ENCODE measurements at places on chromosomes 5 and 9.

- DNase-seq: no peak
These were observed 54.0 kb downstream of the PCA3 start for GRCh38 chr9:76818271-76818670.

DNA sequence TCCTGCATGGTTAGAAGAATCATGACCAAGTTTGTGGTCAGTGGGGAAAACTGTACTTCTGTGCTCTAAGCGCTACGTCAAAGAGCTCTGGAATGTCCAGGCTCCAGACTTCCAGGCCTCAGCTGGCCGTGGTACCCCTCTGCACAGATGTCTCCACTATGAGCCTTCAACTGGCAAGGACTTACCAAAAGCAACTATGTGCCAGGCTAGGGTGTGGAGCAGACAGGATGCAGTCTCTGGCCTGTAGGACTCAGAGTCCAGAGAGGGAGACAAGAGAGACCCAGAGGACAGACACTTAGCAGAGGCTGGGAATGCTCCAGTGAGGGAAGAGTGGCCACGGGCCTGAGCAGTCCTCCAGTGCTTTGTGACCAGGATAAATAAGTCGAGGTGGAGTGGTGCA, 31.0 kb upstream of the TCF7 start:
- no peak for DNase-seq

GRCh38 chr5:171291371-171291770, 17.7 kb upstream of the TLX3 start:
- no peak for DNase-seq

DNA sequence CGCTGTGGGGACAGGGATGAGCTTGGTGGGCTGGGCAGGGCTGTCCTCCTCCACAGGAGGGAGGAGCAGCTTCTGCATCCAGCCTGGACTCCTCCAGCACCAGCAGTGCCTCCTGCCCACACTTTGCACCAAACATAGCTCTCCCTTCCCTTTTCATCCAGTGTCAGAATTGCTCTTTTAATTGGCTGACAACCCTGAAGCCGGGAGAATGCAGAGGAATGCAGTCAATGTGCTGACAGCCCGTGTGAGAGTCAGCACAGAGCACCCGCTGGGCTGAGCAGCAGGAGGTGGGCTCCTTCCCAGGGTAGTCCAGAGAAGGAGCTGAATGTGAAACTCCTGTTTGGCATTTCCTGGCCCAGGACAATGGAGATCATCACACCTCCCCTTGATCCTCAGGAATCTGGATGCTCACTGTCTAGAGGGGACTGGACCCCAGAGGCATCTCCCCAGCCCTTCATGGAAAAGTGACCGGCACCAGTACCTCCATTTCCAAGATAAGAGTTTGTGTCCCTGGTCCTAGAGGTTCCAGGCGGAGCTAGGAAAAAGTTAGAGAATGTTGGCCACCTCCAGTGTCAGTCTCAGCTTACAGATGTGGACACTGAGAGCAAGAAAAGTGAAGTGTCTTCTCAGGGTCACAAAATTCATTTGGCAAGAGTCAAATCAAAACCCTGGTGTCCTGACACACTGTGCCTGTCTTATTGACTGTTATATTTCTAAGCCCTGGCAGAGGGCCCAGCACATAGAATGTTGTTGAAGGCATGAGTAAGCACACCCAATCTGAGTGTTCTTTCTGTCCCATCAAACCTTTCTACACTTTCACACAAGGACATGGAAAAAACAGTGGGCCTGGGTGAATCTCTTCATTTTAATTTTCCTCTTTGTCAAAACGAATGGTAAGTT, 202.1 kb downstream of the SNX18 start:
- no peak for DNase-seq

- no peak for DNase-seq
These were observed 121.7 kb upstream of the BNC2 start for GRCh38 chr9:16992138-16992537.

Measured in common myeloid progenitor, CD34-positive (primary cell).